ENCODE measurements at places on chromosomes 1 and 21.

GRCh38 chr1:224621813-224622682 is 5.9 kb downstream of the CNIH3 start:
- no peak for DNase-seq

- DNase-seq = no peak
Observed at GRCh38 chr1:107116306-107116790, 24.5 kb upstream of the NTNG1 start.

DNA sequence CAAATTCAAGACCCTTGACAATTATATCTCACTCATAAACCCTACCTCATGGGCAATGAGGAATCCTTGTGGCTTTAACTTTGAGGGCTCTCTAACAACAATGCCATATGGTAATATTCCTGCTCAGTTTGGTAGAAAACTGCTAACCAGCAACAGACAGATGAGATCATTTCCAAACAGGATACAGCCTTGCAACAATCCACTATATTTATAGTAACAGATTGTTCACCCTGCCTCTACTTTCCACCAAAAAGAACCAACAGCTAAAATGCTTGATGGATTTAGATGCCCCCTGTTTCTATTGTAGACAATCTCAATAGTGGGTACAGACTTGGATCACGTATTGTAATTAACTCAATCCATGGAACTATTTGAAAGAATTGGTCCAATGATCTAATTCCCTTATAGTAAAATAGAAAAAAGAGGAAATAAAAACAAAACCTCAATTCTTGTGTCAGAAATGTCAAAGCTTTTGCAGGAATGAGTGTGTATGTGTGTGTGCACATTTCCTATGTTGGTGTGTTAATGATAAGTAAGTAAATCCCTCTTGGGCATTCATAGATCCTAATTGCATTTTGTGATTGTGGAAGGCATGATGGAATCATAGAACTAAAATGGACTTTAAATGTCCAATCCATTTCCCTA is 100.0 kb upstream of the EDEM3 start:
- no peak for DNase-seq

- DNase-seq = no peak
Observed at GRCh38 chr1:33443080-33443704, 12.3 kb upstream of the PHC2 start.

Data from left cardiac atrium (tissue), 4 donors.